ENCODE measurements at places on chromosomes 12 and 14.

DNA sequence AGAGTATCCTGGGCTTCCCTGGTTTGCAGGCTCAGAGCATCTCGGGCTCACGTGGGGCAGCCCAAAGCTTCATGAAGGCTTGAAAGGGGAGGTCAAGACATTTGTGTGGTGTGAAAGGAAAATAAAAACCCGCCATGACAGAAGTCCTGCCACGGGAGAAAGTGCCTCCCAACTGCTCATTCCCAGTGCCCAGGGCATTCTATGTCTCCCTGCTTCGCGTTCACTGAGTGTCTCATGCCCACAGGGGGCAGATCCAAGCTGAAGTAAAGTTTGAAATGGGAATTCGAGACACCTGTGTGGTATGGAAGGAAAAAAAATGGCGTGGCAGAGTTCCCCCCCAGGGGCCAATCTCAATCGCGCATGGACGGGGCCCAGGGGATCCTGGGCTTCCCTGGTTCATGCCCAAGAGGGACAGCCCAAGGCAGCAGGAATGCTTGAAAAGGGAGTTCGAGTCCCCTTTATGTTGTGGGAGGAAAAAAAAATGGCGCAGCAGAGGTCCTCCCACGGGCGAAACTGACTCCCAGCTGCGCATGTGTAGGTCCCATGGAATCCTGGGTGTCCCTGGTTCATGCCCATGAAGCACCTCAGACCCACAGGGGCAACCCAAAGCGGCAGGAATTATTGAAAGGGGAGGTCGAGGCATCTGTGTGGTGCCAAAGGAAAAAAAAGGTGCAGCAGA, 576.7 kb downstream of the ALG10 start:
- DNase-seq = no peak

DNA sequence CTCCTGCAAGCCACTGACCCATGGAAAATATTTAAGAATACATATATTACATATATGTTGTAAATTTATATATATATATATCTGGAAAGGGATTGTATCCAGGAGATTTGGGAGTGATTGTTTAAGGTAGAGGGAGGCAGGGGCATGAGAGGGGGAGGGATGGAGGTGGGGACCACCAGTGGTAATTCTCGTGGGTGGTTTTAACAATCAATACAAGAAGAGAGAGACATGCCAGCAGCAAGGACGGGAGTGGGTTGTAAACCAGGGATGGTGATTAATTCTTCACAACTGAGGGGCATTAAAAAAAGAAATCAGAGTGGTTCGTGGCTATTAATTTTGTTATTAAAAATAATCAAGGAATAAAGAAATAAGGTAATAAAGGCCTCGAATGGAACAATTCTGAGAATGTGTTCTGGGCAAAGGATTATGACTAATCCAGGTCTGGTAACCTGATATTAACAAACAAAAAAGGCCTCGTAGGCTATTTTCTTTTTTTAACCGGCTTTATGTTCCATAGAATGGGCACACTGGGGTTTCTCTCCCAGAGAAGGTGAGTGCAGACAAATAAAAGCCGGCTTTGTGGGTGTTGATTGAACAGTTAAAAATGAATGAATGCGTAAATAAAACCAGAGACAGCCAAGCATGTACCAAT, 8.3 kb upstream of the RTL1 start:
- DNase-seq = no peak

- DNase-seq = no peak
Measured at GRCh38 chr14:69573205-69573830, 1.4 kb downstream of the CCDC177 start.

DNA sequence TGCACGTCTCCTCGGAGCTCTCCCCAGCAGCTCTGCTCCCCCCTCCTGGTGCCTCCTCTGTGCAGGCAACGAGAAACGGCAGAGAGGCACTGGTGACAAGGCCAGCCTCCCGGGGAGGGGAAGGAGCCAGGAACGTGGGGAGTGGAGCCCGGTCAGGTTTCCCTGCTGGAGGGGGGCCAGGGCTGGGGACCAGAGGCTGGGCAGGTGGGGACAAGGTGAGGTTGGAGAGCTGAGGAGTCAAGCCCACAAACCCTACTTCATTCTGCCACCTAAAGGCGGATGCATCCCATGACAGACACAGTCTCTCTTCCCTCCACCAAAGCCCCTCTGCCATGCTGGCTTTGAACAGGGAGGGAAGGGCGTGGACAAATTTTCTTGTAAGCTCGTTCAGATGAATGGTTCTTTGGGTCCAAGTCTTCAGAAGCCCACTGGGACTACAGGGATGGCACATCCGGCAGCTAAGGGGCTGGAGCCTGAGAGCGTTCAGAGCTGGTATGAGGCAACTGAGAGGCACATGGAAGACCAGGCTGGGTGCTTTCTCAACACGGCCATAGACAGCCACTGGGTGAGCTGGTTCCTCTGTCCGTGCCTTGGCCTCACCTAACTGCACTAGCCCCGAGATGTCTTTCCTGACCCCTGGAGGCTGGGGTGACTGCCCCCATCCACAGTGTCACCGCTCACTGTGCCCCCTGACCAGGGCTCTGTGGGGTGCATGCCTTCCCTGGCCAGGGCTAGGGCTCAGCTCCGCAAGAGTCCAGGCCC, 105.9 kb downstream of the RBM19 start:
- DNase-seq = no peak

DNA sequence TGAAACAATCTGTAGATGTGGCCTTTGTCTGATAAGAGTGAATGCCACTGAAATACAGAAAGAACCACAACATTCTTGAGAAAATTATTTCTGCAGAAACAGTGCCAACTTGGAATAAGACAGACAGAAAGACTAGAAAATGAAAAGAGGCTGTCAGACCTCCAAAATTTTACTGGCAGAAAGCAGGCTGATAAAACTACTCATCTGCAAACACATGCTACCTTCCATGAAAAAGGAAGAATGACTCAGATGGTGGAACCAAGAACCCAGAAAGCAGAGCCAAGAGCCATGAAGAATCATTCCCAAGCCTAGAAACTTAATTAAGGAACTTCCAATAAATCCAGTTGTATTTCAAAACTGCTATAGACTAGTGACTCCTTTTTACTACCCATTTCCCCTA, 31.9 kb upstream of the OSBPL8 start:
- DNase-seq = no peak

DNA sequence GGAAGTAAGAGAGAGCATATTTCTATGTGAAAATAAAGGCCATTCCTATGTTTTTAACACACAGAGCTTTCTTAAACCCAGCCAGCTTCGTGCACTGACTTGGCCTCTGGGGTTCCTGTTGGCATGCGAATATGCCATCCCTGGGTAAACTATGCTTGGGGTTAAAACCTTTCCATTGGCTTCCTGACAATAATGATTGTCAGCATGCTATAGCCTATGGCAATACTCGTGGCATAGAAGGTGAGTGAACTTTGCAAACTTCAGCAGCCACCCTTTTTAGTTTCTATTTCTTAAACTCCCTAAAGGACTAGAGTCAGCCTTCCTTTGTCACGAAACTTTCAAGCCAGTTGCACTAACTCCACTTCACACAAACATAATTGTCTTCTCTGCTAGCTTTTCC, 148.4 kb upstream of the RGS6 start:
- no peak for DNase-seq

DNA sequence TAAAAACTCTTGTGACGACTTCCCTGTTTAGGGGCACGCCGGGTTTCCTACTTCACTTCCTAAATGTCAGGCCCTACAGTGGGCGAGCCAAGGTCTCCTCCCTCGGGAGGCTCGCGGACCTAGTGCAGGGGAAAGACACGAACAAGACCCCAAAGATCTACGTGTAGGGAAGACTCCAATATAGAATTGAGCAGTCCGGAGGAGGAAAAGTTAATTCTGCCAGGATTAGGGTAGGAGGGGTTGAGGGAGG, 564 bp downstream of the ATXN3 start:
- DNase-seq = peak; percentile 74

DNA sequence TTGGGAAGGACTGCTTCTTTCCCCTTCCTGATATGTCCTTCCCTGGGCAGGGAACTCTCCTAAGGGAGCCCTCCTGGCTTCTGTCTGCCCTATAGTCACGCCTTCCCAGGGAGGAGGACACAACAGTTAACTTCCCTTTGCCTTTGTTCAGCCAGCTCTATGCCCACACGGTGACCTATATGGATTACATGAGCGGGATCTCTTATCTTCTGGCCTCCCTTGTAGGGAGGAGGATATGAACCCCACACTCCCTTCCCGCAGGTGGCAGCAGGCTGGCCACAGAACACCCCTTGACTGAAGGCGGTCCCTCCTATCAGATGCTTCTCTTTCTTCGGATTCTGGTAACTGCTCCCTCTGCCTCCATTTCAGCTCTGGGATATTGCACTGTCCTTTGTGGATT, 135.6 kb upstream of the MAX start:
- no peak for DNase-seq

- no peak for DNase-seq
Measured at GRCh38 chr14:61961369-61961768, 199.1 kb downstream of the SNAPC1 start.

GRCh38 chr12:116015525-116015924, 262.0 kb downstream of the MED13L start:
- DNase-seq = peak; percentile 72

DNA sequence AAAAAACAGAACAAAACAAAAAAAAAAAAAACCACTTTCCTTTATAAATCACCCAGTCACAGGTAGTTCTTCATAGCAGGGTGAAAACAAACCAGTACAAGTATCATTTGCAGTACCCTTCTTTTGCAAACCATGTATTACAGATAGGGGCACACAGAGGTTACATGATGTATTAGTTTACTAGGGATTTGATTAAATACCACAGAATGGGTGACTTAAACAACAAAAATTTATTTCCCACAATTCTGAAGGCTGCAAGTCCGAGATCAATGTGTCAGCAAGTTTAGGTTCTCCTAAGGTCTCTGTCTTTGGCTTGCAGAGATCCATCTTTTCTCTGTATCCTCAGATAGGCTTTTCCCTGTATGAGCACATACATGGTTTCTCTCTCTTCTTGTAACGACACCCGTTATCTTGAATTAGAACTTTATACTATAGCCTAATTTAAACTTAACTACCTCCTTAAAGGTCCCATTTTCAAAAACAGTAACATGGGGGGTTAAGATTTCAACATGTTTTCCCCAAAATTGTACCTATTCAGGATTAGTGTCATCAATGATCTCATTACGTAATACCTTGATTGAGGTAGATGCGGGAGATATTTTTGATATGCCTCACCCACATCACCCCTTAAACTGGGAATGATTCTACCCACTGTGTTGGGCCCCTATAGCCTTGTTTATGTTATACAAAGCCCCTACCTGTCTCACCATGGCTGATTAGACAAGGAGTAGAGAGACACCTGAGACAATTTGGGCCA, 3.5 kb upstream of the CEP128 start:
- DNase-seq = no peak

DNA sequence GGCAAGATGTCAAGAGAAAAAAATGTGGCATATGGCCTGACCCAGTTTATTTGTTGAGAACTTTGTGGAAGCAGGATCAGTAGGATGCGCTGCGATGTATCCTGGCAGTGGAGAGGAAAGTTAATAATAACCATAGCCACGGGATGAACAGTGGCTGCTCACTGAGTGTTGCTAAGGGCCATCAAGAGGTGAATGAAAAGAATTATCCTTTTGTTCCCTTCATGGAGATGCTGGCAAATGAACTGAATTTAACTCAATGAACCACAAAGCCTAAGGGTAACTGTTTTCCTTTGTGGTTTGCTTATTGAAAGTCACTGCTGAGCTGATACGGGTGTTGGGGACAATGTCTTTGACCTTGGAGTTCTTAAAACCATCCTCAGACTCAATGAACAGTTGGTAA, 476.5 kb downstream of the APAF1 start:
- no peak for DNase-seq

DNA sequence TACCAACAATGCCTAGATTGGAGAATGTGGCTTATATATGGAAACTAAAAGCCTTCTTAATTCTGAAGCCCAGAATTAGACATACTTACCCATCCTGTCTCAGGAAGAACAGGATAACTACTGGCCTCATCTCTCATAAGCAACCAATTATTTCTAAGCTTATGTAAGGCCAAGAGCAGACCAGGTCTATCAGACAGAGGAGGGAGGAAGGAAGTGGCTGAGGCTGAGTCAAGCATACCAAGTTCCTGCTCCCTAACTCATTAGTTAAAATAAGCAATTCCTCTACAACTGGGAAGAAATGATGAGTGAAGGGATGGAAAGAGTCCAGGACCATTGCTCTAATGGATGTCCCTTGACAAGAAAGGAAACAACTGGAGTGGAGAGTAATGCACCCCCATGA, 27.0 kb upstream of the INSM2 start:
- DNase-seq = no peak

DNA sequence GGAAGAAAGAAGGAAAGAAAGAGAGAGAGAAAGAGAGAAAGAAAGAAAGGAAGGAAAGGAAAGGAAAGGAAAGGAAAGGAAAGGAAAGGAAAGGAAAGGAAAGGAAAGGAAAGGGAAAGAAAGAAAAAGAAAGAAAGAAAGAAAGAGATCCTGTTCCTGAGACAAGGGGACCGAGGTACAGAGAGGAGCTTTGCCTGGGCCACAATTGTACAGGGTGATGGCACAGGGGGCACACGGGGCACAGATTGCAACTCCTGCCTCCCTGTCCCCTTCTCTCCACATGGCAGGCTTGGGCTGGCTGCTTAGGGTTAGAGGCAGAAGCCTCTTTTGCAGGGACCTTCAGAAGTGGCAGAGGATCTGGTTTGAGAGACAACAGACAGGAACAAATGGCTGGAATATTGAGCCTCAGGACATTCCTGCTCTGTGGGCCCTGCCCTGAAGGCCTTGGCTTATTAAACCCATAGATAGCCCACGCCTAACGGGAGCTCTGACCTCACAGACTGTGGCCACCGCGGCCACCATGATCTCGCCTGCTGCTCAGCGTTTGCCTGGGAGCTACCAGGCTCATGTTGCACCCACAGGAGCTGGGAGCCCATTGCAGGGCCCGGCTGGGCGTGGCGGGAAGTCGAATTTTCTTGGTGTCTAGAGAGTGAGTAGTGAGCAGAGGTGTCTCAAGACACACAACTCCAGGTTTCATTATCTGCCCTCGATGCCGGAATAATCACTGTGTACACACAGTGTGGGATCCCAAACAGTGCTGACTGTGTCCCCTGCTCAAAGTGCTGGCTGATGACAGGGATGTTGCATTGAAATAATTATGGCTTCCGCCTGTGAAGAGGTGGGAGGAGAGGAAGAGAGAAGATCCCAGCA, 147.9 kb upstream of the NCOR2 start:
- DNase-seq = no peak

- no peak for DNase-seq
Measured at GRCh38 chr14:61630399-61631044, 64.8 kb upstream of the HIF1A start.

DNA sequence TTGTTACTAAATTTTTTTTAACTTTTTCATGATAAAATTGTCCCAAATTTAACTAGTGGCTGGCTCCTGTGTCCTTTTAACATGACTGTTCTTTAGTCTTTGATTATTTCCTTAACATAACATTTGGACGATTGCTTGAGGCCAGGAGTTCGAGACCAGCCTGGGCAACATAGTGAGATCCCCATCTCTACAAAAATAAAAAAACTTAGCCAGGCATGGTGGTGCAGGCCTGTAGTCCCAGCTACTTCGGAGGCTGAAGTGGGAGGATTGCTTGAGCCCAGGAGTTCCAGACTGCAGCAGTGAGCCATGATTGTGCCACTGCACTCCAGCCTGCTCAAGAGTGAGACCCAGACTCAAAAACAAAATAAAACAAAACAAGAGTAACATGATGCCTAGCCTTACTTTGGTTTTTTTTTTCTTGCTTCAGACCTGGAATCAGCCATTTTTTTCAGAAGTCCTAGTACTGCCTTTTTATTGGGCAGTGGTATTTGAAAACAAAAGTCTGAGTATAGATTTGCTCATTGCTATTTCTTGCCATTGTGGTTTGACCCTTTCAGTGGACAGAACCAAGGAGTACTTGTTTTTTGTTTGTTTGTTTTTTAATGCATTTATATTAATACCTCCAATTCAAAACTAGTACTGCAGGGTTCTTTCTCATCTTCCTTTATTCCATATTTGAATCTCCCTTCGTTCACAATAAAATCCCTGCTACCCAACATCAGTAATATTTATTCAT, 4.8 kb downstream of the TOGARAM1 start:
- no peak for DNase-seq

Measured in hippocampal formation (tissue), 2 donors.